NCI-H1694 treated with DMSO at 0.1 percent for 48 hours (cell line): ENCODE measurements at places on chromosomes 6 and 20.
A peak's percentile ranks its signal among the peaks of the same experiment; 100 is the strongest.

DNA sequence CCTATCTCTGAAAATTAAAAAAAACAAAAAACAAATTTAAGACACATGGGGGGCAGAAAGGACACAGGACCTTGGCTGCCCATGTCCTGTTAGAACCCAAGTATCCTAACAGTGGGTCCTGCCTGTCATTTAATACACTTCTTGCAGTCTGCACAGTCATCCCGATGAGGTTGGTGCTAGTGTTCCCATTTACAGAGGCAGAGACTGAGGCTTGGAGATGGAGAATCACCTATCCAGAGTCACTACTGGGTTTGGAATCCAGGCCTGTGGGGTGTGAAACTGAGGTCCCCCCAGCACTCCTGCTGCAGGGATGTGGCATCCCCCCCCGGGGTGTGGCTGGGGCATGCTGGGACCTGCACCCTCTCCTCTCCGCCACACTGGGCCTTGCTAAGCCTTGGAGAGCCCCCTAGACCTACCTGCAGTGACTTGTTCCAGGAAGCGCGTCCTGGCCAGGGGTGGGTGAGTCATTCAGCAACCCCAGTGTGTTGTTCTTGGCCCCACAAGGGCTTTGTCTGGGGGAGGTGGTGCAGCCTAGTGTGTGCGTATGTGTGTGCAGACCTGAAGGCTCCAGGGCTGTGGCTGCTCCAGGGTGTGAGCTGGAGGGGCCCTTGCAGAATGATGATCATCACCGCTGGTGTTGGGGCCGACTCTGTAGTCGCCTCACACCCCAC, 49.7 kb downstream of the BCAS4 start:
- DNase-seq: no peak

- no peak for DNase-seq
Observed at GRCh38 chr6:15527838-15528617, 134.8 kb downstream of the DTNBP1 start.

DNA sequence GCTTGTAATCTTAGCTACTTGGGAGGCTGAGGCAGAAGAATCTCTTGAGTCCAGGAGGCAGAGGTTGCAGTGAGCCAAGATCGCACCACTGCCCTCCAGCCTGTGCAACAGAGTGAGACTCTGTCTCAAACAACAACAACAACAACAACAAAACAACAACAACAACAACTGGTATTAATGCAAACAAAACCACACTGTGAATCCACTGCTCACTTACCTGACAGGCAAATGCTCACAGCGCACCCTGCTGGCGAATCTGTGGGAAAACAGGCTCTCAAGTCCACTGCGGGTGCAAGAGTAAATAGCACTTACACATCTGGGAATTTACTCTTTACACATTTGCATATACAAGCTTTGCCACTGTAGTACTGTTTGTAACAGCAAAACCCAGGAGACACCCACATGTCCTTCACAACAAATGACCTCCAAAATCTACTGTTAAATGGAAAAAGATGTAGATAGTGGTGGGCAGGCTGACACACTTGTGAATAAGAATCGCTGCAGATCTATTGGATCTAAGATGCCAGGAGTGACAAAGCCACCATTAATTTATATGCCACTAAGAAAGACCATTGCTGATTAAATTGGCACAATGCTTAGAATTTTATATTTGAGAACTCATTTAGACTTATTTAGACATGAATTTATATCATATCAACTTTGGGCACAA, 29.3 kb downstream of the NSFL1C start:
- peak; percentile 75 for DNase-seq

GRCh38 chr6:6826095-6826901, 237.8 kb downstream of the LY86 start:
- no peak for DNase-seq
